ENCODE measurements at places on chromosomes 2 and 18.

DNA sequence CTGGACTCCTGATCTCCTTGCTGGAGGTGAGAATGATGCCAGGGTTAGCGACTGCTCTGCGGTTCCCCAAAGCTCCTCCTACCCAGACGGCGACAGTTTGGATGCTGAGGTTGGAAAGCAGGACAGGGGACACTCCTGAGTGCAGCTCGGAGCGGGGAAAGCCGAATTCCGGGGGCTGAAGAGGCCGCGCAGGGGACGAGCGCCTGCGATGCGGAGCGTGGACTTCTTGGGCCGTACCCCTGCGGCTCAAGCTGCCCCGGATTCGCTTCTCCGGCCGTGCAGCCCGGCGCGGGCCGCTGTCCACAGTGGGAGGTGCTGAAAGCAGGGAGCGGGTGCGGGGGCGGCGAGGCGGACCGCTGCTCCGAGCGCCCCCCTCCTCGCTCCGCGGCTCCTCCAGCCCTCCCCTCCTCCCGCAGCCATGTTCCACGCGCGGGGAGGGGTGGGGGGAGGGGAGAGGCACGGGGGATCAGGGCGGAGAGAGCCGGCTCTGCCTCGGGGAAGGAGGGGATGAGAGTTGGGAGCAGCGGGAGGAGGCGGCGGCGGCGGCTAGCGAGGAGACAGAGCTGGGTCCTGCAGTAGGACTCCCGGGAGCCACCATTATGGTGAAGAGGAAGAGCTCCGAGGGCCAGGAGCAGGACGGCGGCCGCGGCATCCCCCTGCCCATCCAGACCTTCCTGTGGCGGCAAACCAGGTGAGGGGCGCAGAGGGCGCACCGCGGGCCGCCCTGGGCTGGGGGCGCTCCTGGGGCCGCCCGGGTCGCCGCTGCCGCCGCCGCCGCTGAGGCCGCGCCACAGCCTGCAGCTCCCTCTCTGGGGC lies at the start of gene UNC80:
Gene UNC80 (plus strand): TSS at position 359 of the 816 bp plus-strand sequence. CDS start 241 bp downstream, at position 600.
- DNase-seq, result no peak

DNA sequence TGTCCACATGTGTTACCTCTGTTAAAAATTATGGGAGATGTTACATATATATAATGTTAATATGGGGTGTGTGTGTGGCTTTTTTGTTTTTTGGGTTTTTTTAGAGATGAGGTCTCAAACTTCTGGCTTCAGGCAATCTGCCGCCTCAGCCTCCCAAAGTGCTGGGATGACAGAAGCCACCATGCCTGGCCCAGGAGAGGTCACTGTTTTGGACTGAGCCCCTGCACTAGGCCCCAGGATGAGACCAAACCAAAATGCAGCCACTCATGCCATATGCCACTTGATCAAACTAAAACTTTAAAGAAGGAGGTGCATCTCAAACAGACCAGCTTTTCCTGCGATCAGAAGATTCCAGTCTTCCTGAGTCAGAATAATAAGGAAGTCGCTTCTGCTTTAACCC lies 2.5 kb downstream of the ADI1 start:
- no peak for DNase-seq

- no peak for DNase-seq
Measured at GRCh38 chr2:86254576-86255538, 55.6 kb downstream of the MRPL35 start.

- DNase-seq, result peak; percentile 1
Measured at GRCh38 chr2:229445019-229445418, 173.9 kb upstream of the PID1 start.

- DNase-seq, result no peak
Measured at GRCh38 chr2:50018292-50018691, 864.0 kb upstream of the FSHR start.

DNA sequence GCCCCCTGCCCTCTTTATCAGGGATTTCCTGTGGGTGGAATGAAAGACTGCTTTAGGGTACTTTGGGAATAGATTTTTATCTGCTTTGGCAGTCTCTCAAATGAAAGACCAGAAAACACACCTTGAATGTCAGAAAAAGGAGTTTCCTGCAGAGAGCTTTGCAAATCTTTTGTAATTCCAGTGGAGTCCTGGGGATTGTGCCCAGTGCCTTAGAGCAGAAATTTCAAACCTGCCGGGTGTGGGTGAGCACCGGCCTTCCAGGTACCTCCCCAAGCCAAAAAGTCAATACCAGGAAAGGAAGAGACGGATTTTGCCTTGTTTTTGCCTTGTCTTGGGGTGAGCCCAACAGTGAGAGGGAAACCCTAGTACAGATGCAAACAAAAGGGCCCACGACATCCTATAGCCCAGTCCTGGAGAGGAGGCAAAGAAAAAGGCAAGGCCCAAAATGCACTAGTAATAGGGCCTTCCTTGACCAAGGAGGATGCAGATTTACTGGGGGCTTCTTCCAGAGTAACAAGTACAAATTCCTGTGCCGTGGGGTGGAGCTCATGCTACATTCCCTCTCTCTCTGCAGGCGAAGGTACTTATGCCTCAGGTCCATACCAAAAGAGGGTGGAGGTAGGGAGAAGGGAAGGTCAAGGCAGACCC lies 36.4 kb downstream of the FOXI3 start:
- no peak for DNase-seq

GRCh38 chr18:44627280-44627679 lies 53.4 kb upstream of the SETBP1 start:
- DNase-seq, result no peak

- DNase-seq, result no peak
Measured at GRCh38 chr2:211976076-211976475, 562.5 kb downstream of the ERBB4 start.

- DNase-seq, result no peak
Measured at GRCh38 chr2:159080641-159081040, 112.2 kb downstream of the TANC1 start.

DNA sequence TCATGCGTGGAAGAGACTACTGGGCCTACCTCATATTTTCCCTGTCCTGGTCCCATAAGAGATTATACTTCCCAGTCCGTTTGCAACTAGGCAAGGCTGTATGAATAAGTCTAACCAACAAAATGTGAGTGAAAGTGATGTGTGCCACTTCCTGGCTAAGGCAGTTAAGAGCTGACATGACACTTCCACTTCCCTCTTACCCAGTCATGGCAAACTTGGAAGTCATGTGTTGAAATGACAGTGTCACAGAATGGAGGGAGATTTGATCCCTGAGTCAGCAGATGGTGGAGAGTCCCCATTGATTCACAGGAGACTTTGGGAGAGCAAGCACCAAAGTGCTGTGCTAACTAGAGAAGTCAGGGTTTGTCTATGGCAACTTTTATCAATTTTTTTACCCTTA lies 36.4 kb downstream of the TACR1 start:
- DNase-seq, result no peak

DNA sequence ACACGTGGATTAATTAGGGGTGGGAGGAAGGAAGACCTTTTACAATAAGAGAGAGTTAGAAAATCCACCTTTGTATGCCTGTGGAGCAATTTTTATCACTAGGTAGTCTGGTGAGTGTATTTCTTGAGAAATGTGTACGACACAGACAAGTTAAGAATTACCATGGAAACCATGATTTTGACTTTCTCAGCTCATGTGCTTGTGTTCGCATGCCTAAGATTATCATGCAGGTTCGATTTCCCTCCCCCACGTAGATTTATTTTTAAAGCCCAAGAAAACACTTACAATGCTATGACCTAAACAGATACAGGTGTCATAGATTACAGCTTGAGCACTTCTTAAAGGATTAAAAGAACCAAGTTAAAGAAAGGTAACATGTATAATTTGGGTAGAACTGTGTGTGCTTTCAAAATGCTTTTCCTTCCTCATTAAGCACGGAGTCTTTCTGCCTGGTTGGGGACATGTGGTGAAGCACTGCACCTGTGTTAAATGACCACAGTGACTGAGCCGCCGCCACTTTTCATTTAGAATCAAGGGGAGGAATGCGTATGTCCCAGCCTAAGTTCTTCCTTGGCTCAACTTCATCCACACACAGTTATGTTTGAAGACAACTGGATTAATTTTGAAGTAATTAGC lies 16.6 kb downstream of the SERTAD2 start:
- DNase-seq, result no peak

DNA sequence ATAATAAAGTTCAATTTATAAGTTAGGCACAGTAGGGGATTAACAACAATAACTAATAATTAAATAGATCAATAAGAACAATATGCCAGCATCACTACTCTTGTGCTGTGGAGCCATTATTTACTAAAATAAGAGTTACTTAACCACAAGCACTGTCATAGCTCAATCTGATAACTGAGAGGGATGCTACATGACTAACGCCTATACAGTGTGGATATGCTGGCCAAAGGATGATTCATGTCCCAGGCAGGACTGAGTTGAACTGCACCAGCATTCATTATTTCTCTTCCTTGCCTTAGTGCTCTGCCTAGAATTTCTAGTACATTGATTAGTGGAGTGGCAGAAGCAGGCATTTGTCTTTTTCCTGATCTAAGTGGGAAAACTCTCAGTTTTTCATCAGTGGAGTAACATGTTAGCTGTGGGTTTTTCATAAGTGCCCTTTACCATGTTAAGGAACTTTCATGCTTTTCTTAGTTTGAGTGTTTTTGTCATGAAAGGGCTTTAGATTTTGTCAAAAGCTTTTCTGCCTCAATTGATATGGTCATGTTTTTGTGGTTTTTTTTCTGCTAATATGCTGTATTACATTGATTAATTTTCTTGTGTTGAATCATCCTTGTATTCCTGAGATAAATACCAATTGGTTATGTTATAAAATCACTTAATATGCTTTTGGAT lies 21.7 kb downstream of the KIAA1328 start:
- DNase-seq, result no peak

GRCh38 chr2:30663806-30664205 lies 143.4 kb downstream of the CAPN13 start:
- DNase-seq, result no peak

DNA sequence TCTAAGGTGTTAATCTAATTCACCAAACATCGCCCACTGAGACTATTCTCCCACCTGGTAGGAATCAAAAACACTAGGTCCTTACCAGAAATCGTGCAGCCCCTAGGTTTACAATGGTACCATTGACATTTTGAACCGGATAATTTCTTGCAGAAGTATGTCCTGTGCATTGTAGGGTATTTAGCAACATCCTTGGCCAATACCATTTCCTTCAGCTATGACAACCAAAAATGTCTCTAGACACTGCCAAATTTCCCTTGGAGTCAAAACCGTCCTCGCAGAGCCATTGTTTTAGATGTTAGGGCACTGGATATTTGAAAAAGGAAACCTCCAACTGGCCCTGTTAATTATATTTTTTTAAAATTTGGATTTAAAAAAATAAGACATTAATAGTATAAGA lies 3.8 kb downstream of the VPS54 start:
- no peak for DNase-seq

DNA sequence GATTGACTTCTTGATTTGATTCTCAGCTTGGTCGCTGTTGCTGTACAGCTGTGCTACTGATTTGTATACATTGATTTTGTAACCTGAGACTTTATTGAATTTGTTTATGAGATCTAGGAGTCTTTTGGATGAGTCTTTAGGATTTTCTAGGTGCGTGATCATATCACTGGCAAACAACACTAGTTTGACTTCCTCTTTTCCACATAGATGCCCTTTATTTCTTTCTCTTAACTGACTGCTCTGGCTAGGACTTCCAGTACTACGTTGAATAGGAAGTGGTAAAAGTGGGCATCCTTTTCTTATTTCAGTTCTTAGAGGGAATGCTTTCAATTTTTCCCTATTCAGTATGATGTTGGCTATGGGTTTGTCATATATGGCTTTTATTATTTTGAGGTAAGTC lies 101.3 kb downstream of the OSBPL1A start:
- no peak for DNase-seq

- DNase-seq, result no peak
Measured at GRCh38 chr2:71606244-71606643, 152.9 kb downstream of the DYSF start.

DNA sequence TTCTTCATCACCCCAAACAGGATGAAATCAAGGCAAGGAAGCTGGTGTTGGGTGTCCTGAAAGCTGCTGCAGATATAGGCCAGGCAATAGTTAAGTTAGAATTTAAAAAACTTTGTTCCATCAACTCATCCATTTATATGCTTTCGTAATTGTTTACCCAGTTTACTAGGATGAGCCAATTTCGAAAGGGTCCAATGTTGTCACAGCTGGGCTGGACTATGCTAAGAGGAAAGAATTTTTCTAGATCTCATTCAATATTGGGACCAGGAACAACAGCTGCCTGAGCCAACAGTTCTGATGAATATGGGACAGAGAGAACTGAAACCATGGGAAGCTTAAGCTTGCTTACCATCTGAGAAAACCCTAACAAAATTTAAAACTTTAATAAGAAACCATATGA lies 21.6 kb upstream of the SP3 start:
- no peak for DNase-seq

GRCh38 chr2:69724540-69725159 lies 17.3 kb upstream of the ANXA4 start:
- peak; percentile 83 for DNase-seq

DNA sequence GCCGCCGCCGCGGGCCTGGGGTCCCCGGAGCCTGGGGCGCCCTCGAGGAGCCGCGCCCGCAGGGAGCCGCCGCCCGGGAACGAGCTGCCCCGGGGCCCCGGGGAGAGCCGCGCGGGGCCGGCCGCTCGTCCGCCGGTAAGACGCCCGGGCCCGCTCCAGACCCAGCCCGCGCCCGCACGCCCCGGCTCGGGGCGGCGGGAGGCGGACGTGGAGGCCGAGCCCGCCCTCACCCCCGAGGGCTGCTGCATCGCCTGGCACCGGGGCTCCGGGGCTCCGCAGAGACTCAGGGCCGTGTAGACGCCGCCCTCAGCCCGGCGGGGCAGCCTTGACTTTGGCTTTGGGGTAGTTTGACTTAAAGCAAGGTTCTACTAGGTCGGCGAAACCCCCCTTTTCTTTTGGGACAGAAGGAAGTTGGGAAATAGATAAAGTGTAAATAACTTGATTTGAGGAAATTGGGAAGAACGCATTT lies 335 bp downstream of the ERFE start:
- DNase-seq, result no peak

- no peak for DNase-seq
Measured at GRCh38 chr2:213818436-213818835, 534.2 kb downstream of the SPAG16 start.

DNA sequence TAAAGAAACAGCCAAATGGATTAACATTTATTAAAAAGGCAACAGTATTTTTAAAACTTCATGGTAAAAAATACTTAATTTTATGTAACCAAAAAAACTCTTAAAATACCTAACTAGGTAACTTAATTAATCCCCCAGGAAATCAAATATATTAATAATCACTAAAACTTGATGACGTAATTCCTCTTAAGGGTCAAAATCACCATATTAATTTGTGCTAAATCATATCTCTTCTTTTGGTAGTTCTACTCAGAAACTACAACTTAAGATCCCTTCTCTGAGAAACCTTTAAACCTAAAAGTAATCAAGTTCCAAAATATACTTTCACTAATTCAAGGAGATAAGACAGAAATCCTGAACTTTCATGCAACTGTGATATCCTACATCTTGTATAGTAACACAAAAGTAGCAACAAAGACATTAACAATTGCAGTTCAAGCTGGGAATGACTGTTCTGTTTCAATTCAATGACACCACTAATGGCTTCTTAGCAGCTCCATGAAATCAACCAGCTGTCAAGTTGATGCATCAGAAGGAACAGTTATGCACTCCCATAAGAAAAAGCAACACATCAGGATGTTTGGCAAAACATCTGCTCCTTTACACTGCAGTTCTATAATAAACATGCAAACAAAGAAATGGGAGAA lies 4.0 kb downstream of the BAZ2B start:
- peak; percentile 22 for DNase-seq

Data from SW480 (cell line).